Stimulated activated CD4-positive, alpha-beta T cell treated with anti-CD3 and anti-CD28 coated beads, TNF-alpha, amount 100 ng/mL, for 48 hours (primary cell): ENCODE measurements at places on chromosomes 2 and 18.

DNA sequence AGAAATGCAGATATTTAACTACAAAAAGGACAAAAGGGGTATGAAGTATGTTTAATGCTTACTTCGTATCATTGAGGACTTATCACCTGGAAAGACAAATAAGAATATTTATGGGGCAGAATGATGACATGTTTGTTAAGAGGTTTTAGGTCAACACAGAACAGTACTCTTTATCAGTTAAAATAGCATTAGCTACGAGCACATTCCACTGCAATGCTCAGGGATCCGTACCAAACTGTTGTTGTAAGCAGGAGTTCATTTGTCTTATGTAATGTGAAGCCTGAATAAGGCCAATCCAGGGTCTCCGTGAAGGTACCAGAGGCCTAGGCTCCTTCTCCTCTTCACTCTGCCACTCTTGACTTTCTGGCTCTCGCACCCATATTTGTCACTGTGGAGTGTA lies 465.7 kb upstream of the NRP2 start:
- DNase-seq = no peak

GRCh38 chr2:54341656-54342055 lies 85.6 kb upstream of the TSPYL6 start:
- no peak for DNase-seq

DNA sequence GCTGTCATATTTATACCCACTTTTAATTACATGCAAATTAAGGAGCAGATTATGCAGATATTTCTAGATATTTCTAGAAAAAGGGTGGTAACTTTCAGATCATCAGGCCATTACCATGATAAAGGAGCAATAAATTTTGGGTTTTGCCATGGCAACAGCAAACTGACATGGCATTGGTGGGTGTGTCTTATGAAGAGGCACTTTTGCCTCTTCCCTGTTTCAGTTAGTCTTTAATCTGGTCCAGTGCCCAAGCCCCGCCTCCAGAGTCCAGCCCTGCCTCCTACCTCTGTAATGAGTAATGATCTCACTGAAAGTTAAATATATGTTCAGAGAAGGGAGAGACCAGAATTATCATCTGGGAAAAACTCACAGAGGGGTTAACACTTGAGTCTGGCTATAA lies 124.8 kb downstream of the SCG2 start:
- DNase-seq = no peak

GRCh38 chr2:12293874-12294273 lies 422.9 kb upstream of the TRIB2 start:
- no peak for DNase-seq

DNA sequence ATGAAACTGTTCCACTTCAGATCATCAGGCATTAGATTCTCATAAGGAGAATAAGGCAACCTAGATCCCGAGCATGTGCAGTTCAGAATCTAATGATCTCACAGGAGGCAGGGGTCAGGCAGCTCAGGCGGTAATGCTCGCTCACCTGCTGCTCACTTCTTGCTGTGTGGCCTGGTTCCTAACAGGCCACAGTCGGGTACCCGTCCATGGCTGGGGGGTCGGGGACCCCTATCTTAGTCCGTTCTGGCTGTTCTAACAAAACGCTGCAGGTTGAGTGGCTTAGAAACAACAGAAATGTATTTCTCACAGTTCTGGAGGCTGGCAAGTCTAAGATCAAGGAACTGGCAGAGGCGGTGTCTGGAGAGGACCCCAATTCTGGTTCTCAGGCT lies 79.2 kb downstream of the ASB1 start:
- no peak for DNase-seq

DNA sequence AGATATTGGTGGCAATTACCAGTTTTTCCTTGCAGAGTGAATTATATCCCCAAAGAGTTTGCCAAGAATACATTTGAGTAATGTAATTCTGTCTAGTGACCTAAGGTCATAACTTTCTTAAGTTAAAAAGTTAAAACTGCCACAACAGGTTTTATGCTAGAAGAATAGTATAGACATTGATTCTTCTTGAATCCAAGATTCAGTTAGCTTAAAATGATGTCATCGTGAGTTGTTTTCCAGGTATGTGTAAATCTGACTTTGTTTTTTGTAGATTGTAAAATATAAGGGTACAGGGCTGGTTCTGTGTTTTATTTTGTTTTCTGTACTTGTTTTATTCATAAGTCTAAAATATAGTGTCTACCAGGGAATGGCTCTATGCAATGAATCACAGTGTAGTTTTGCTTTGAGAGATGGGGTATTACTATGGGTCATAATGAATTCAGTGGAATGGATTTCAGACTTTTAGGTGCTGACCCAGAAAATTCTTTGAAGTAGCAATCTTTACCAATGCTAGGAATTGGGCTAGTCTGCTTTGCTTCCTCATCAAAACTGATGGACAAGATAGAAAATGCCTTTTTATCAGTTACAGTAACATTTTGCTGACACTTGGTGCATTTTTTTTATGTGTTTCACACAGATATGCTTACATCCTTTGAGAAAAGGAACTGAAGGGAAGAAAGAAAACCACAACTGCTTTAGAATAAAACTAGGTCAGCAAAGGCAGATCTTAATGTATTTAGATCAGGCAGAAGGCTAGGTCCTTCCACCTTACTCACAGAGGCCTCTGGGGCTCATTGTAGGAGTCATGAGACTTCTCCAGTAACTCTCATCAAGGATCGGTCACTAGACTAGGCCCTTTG lies 20.8 kb upstream of the MGAT5 start:
- DNase-seq = no peak

DNA sequence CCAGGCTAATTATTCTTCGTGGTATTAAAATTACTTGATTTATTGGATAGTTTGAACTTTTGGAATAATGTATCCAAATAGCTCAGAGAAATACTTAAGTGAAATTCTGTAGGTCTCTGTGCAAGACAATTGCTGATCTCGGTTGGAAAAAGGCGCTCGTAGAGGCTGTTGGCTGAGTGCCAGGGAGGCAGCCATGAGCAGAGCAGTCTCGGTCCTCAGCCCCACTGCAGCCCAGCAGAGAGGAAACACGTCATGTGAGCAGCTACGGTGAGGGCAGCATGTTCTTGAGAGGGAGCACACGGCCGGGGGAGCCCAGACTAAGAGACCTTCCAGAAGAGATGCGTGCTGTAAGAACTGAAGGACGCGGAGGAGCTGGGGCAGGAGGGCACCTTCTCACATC lies 42.5 kb downstream of the DCDC2C start:
- DNase-seq = no peak

GRCh38 chr2:149601141-149601796 lies 13.7 kb upstream of the MMADHC start:
- no peak for DNase-seq

- no peak for DNase-seq
These were observed 236.3 kb downstream of the ACKR3 start for GRCh38 chr2:236805800-236806531.

DNA sequence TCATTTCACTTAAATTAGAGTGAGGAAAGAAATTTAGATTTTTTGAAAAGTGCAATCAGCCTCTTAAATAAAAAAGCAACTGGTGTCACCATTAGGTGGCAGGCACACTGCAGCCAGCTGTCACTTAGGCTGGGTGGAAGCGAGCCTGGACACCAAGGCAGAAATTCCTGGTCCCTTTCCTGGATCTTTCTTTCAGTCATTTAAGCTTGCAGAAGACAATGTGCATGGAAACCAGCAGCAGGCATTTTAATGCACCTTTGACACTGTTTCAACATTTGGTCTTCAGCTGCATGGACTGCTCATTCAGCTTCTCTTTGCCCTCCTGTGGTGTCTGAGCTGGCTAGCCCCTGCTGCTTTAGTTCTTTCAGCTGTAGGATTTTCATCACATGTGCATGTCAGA lies 61.0 kb downstream of the AQP4 start:
- no peak for DNase-seq

GRCh38 chr2:32220445-32220844 lies 44.2 kb downstream of the NLRC4 start:
- DNase-seq = no peak

DNA sequence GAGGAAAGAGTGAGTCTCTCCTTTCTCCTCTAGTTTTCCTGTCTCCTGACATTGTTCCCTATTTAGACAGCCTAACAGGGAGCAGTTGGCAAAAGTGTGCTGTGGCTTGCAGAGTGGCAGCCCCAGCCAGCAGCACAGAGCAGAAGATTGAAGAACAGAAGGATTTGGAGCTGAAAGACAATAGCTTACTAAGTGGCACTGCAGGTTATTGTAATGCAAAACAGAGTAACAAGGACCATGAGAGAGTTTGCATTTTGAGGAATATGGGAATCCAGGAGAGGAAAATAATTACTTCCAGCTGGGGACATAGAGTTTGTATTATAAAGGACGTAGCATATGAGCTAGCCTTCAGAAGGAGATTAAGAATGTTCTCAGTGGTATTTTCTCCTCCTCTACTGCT lies 342.4 kb downstream of the AKAIN1 start:
- DNase-seq = no peak

GRCh38 chr18:54279477-54280219 lies 10.3 kb downstream of the POLI start:
- DNase-seq = no peak

DNA sequence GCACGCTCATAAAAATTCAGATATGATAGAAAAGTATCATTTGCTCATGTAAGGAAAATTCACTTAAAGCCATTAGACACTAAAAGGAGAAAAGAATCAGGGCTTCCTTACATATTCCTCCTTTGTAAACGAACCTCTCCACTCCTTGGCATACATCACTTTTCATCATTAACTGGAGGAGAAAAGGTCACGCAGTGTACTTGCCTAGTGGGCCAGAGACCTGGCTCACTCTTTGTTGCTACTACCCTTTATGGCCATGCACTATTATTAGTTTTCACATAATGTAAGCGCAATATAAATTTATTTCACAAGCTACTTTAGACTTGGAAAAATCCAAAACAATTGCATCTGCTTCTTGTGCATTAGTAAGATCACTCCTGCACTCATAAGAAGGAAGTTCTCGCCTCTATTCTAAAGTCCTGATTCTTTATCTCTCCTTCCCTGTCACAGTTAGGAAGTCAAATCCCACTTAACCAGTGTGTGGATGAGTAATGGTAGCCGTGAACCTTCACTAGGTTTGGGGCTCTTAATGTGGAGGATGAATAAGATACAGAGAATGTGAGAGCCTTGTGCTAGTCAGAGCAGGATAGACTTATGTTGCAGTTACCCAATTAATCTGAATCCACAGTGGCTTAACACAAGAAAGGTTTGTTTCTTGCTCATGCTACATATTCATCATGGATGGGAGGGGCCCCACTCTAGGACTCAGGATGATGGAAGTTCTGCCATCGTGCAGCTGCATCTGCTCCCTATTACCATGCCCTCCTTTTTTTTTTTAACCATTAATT lies 115.0 kb upstream of the GLS start:
- DNase-seq = no peak

- DNase-seq = no peak
These were observed 94.2 kb downstream of the CABLES1 start for GRCh38 chr18:23229472-23229871.

DNA sequence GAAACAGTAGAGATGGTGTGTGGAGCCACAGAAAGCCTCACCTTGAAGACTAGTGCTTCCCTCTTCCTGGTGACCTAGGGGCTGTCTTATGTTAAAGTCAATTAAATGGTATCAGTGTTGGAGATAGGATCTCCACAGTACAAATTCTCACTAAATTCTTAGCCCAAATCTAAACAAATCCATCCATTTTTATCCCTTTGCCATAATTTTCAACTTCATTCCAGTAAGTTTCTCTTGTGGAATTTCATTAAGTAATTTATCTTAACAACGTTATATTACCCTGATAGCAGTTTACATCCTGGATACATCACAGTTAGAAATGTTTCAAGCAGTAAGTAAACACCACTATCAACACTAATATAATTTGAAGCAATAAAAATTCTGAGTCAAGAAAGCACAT lies 989.4 kb upstream of the NXPH2 start:
- no peak for DNase-seq

DNA sequence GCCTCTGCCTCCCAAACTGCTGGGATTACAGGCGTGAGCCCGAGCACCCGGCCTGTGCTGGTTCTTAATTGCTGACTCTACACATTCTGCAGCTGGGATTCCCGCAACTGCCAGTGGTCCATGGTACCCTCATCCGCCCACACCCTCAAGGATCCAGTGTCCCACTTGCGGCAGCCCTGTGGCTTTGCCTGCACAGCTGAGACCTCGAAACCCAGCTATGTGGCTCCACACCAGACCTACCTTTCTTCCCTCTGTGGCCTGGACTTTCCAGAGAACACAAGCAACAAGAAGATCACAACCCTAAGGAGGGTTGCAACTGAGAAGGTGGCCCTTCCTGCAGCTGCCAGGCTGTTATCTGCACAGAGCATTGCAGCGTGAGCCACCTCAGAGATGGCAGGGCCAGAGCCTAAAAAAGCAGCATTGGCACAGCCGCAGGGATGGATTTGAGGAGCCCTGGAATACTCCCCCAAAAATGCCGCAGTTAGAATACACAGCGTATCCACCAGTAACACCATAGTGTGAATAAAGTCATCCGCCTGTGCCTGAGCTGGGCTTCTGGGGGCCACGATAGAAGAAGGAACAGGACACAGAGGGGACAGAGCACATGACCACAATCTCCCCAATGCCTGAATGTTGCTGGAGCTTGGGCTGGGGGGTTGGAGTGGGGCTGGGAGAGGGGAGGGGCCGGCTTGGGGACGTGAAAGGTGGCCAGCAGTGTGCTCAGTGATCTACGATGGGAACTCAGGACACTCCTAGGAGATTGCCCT lies 1.9 kb downstream of the GPR55 start:
- no peak for DNase-seq

DNA sequence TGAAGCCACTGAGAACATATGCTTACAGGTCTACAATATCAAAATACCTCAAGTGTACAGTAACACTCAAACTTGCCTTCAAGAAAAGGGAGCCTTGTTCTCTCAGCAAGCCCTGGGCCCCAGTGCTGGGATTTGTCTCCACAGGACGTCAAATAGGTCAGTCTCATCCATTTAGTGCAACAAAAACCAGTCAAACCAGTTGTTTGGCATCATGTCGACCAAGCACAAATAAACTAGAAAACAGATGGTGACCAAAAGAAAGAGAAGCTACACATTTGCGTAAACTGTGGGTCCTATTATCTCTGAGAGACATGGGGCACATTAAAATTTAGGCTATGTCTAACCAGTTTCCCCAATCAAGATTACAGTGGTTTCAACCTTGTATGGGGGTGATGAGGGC lies 182.6 kb upstream of the PKDCC start:
- DNase-seq = no peak

GRCh38 chr2:70181363-70181956 lies 9.4 kb downstream of the C2orf42 start:
- no peak for DNase-seq

GRCh38 chr2:3214806-3215404 lies 162.7 kb downstream of the EIPR1 start:
- DNase-seq = no peak

- DNase-seq = no peak
These were observed 4.1 kb downstream of the ITGA4 start for GRCh38 chr2:181461056-181461997.

- no peak for DNase-seq
These were observed 229.1 kb upstream of the RBBP8 start for GRCh38 chr18:22703883-22704585.

DNA sequence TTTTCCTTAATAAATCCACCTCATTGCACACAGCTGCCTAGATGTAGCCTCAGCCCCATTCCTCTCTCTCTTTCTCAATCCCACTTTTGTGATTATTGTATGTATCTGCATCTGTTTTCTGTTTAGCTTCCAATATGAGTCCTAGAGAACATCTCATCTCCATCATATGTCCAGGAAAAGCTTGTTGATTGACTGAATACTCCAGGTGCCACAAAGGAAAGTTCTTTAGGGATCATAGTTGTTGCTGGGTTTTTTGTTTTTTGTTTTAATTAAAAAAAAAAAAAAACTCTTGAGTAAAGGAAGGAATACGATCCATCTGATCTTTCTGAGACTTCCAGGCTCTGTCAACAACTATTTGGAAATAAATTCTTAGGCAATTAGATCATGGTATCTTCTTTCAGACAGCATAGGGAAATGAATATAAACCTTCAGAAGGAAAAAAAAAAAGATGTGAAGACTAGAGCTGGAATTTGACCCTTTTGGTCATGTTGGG lies 42.5 kb downstream of the KIAA2012 start:
- DNase-seq = no peak
